MM.1S (cell line): ENCODE measurements at places on chromosomes 5 and 9.

DNA sequence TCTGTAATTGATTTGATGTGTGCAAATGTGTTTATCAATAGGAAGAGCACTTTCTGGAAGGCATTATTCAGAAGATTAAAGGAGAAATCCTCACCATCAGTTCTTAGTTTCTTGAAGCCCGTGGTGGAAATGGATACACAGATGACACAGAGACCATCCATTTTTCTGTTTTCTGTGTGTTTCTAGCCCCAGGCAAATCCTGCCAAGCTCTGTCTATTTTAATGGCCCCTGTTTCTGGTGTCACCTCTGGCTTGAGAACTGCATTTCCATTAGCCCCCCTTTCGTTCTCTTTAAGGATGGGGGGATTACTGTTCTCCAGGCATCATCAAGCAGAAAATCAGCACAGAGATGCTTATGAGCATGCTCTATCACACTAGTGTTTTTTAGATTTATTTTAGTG is 37.3 kb downstream of the DAPK1 start:
- no peak for DNase-seq
- no peaks in the 10 kb centered on the region for H3K4me1 ChIP-seq
- no peak overlapping the region for H3K4me3 ChIP-seq
- H3K36me3 ChIP-seq, result no peaks in the 10 kb centered on the region
- H3K27ac ChIP-seq, result no peak overlapping the region
- no peaks in the 10 kb centered on the region for H3K27me3 ChIP-seq

DNA sequence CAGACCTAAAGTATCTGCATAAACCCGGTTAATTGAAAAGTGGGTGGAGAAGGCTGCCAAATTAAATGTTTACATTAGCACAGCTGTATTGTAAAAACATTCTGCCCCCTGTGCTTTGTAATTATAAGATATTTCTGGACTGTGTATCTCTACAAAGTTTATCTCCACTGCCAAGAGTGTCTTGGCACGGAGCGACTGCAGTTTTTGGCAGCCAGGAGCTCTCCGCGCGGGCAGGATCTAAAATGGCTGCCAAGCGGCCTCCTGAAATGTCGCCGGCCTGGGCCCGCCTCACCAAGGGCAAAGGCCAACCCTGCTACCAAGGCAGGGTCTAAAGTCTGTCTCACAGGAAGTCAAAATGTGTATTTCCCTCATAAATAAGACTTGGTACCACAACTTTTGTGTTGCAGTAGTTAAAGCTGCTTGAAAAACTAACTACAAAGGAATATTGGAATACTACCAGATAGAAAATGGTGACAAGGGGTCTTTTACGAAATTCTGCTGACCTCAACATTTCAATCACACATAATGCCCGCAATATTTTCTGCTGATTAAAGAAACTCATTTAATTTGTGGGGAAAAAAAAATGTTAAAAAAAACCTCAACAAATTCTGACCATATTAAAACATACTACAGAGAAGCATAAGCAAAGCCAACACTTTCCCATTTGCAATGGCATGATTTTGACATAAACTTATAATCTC is 110.4 kb downstream of the NFIB start:
- DNase-seq, result no peak
- H3K27ac ChIP-seq, result no peak overlapping the region
- H3K4me1 ChIP-seq, result no peaks in the 10 kb centered on the region
- H3K4me3 ChIP-seq, result no peak overlapping the region
- H3K36me3 ChIP-seq, result no peaks in the 10 kb centered on the region

DNA sequence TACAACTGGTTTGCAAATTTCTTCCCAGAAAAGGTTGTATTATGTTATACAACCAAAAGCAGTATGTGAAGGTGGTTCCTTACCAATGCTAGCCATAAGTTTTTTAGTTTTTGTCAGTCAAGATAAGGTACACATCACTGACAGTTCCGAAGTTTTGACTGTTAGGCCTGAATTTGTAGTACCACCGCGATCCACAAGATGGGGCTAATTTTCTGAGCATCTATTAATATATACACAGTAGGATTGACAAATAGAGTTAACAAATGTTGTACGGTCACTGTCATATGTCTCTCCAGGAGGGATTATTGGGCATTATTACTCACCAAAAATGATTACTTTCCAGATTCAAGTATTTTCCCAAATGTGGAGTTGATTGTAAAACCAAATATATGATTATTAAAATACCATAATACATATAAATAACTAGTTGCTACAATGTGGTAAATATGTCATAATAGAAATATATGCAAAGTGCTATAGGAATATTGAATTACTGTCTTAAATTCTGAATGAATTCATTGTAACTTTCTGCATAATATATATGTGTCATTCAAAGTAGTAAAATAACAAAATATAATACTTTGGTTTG is 28.4 kb upstream of the LRRC19 start:
- peak; percentile 23 for DNase-seq
- no peaks in the 10 kb centered on the region for H3K36me3 ChIP-seq
- H3K27ac ChIP-seq, result no peak overlapping the region
- H3K27me3 ChIP-seq, result no peaks in the 10 kb centered on the region

GRCh38 chr5:60372786-60373185 is 327.2 kb downstream of the DEPDC1B start:
- H3K27me3 ChIP-seq, result no peaks in the 10 kb centered on the region
- no peak for DNase-seq
- H3K4me1 ChIP-seq, result no peaks in the 10 kb centered on the region
- H3K27ac ChIP-seq, result no peak overlapping the region
- H3K4me3 ChIP-seq, result no peak overlapping the region

DNA sequence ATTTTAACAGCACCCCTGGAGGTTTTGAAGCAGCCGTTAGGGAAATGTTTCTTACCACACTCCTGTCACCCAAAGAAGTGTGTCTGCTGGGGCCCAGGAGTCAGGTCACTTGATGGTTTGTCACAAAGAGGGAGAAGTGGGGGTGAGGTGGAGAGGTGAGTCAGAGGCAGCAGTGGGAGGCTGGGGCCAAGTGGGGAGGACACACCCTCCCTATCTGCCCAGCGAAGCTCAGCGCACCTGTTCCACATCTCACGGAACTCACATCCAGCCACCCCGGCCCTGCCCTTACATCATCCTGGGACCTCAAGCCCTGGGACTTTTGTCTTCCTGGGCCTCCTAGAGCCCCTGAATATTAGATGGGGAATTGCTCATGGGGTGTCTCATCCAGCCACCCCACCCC is 171.1 kb upstream of the SMIM23 start:
- no peak overlapping the region for H3K4me3 ChIP-seq
- H3K36me3 ChIP-seq, result no peaks in the 10 kb centered on the region

DNA sequence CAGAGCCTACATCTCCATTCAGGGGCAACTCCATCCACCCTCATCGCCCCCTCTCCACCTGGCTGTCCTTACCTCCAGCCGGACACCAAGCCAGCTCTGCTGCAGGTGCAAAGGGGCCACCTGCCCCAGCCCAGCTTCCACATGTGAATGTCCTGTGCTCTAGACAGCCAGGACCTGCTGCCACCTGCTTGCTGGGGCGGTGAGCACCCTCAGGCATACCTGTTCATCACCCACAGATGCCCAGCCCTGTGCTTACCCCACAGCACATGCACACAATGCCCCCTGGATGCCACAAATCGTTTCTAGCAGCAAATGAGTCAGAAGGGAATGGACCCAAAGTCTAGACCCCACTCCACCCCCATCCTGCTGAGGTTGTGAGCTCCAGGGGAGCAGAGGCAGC is 13.3 kb upstream of the NKD2 start:
- H3K27ac ChIP-seq, result no peak overlapping the region
- peaks cover 19% of the 10 kb centered on the region; the same call in 1 of the 2 replicates for H3K27me3 ChIP-seq
- peaks cover 15% of the 10 kb centered on the region for H3K4me1 ChIP-seq
- H3K4me3 ChIP-seq, result no peak overlapping the region
- DNase-seq, result no peak

GRCh38 chr5:73447530-73448462 is 781 bp downstream of the FOXD1 start:
- H3K4me1 ChIP-seq, result 0 out of 2 replicates have a peak, but pooled peaks cover 3% of the 10 kb centered on the region
- H3K4me3 ChIP-seq, result peak overlapping the region; percentile 66
- peak overlapping the region; percentile 65; the same call in 1 of the 2 replicates for H3K27ac ChIP-seq
- peaks cover 57% of the 10 kb centered on the region for H3K27me3 ChIP-seq
- H3K36me3 ChIP-seq, result no peaks in the 10 kb centered on the region

GRCh38 chr9:132056717-132057560 is 22.7 kb downstream of the MED27 start:
- DNase-seq, result no peak
- no peak overlapping the region for H3K4me3 ChIP-seq
- H3K36me3 ChIP-seq, result no peaks in the 10 kb centered on the region
- H3K27ac ChIP-seq, result no peak overlapping the region

GRCh38 chr5:109161914-109162683 is 247.7 kb downstream of the PJA2 start:
- no peak overlapping the region for H3K4me3 ChIP-seq
- no peak for DNase-seq
- H3K27ac ChIP-seq, result no peak overlapping the region
- H3K4me1 ChIP-seq, result no peaks in the 10 kb centered on the region
- no peaks in the 10 kb centered on the region for H3K27me3 ChIP-seq

- H3K27me3 ChIP-seq, result no peaks in the 10 kb centered on the region
- no peak overlapping the region for H3K27ac ChIP-seq
- no peak overlapping the region for H3K4me3 ChIP-seq
Observed at GRCh38 chr5:84032324-84032723, 311.7 kb upstream of the HAPLN1 start.

DNA sequence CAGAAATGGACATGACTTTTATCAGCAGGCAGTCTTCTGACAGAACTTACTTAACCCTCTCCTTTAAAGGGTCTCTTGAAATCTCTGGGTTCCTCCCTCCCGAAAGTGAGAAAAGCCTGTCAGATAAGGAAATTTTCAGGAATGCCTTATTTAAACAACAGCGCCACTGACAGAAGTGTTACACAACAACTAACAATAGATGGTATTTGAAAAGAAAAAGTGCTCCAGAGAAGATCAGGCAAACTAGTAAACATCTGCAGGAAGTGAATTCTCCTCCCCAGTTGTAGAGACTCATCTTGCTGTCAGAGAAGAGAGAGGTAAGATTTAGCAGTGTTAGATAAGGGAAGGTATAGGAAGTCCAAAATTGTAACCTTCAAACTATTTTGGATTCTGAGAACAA is 107.2 kb upstream of the NFIL3 start:
- H3K27ac ChIP-seq, result no peak overlapping the region
- H3K27me3 ChIP-seq, result no peaks in the 10 kb centered on the region
- no peaks in the 10 kb centered on the region for H3K36me3 ChIP-seq
- H3K4me3 ChIP-seq, result no peak overlapping the region

DNA sequence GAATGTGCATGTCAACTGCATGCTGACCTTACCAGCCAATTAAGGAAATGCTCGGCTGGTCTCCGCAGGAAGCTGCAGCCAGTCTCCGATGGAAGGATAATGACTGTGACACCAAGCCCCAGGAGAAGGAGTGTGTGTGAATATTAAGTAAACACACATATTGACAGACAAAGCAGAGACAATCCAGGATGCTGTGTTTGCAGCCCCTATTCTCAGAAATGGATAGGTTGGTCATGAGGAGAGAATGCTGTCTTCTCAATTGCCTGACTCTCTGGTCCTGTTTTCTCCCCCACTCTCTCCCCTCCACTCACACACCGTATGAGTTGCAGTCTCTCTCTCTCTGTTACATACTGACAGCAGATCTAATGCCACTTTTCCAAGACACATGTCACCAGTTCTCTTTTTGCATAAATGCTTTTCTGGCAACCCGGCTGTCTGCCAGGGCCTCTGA is 85.7 kb downstream of the EPB41L4A start:
- no peak overlapping the region for H3K27ac ChIP-seq
- no peak overlapping the region for H3K4me3 ChIP-seq
- no peak for DNase-seq
- no peaks in the 10 kb centered on the region for H3K27me3 ChIP-seq
- no peaks in the 10 kb centered on the region for H3K36me3 ChIP-seq

DNA sequence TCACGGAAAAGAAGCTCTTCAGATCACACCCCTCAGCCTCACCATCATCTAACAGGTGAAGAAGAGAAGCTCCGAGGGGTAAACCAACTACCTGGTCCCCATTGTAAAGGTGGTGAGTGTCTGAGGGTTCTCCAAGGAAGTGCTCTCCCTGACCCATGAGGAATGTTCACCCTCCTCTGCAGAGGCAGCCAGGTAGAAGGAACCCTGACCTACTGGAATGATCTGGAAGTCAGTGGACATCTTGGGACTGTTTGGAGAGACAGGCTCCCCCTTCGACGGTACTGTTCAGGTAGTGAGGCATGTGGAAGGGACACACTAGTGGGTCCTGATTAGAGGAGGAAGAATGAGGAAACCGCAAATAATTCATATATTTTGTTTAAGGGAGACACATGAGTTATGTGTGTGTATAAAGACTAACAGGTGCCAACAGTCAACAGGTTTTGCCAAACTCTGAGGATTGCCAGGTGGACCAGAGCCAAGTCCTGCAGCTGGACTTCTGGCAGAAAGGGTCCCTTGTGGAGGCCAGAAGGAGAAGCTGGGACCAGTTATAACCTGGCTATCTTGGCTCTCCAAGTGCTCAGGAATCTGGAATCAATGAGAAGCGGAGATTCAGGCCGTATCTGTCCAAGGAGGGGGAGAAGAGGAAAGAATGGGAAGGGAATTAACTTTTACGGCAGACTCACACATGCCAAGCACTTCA is 3.0 kb upstream of the ZBTB34 start:
- no peaks in the 10 kb centered on the region for H3K27me3 ChIP-seq
- DNase-seq, result no peak
- H3K27ac ChIP-seq, result no peak overlapping the region

DNA sequence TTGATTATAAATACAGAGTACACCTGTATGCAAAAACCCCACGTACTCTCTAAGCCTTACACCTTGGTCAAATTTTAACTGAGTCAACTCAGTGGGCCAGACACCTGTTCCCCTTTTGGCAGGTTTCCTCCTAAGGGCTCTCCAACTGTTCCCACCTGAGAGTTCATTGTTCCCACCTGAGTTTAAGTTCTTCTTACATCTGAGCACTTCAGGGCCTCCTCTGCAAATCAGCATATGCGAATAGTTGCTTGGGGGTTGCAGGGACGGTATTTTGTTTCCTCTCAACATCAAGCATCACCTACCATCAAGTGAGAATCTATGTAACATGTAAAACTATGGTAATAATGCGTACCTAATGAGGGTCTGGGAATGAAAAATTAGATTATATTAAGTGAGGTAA is 300.0 kb downstream of the PIK3R1 start:
- H3K27me3 ChIP-seq, result no peaks in the 10 kb centered on the region
- no peak for DNase-seq
- no peaks in the 10 kb centered on the region for H3K36me3 ChIP-seq
- no peaks in the 10 kb centered on the region for H3K4me1 ChIP-seq
- no peak overlapping the region for H3K4me3 ChIP-seq
- H3K27ac ChIP-seq, result no peak overlapping the region

GRCh38 chr5:104904561-104904960 is 1342.0 kb upstream of the NUDT12 start:
- H3K36me3 ChIP-seq, result no peaks in the 10 kb centered on the region
- DNase-seq, result no peak
- H3K4me3 ChIP-seq, result no peak overlapping the region
- H3K27me3 ChIP-seq, result no peaks in the 10 kb centered on the region
- H3K27ac ChIP-seq, result no peak overlapping the region
- no peaks in the 10 kb centered on the region for H3K4me1 ChIP-seq

GRCh38 chr5:171906066-171906570 is 100.3 kb downstream of the FBXW11 start:
- H3K36me3 ChIP-seq, result no peaks in the 10 kb centered on the region
- no peak overlapping the region for H3K4me3 ChIP-seq
- no peak for DNase-seq
- H3K27me3 ChIP-seq, result no peaks in the 10 kb centered on the region
